CD4-positive, alpha-beta T cell treated with Interleukin-15 for 4 hours (primary cell): ENCODE measurements at places on chromosomes 12 and 14.
A peak's percentile ranks its signal among the peaks of the same experiment; 100 is the strongest.

- DNase-seq: no peak
Observed at GRCh38 chr14:32947792-32948191, 9.1 kb downstream of the NPAS3 start.

GRCh38 chr12:85956081-85956480 is 82.0 kb downstream of the NTS start:
- no peak for DNase-seq

DNA sequence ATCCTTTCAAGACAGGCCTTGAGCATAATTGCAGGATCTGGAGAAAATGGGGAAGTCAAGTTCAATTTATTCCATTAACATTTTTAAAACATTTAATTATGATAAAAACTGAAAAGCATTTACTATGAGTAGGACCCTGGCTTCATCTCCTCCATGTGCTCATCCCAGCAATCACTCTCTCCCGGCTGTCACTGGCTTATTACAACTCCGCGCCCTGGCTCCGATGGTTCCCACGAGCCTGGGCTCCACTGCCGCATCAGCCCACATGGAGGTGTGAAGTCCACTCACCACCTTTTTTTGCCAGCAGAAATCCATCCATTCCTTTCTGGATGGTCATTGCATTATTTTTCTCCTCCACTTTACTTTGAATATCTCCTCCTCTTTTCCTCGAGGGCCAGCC is 194.4 kb downstream of the EMP1 start:
- no peak for DNase-seq

DNA sequence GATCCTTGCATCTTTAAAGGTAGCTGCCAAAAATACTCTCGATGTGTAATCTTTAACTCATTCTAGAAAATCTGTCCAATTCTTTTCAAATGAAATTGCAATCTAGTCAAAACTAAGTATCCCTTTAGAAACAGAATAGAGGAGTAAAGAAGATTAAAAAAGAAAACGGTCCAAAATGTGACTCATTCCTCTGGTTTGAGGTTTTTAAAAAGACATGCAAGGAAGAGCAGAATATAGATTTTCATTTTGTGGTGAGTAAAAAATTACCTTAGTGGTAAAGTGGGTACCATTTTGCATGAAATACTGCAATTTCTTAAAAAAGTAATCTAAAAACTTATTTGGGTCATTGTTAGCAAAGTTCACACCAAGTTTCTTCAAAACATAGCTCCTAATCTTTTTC is 108.4 kb downstream of the BRMS1L start:
- no peak for DNase-seq

DNA sequence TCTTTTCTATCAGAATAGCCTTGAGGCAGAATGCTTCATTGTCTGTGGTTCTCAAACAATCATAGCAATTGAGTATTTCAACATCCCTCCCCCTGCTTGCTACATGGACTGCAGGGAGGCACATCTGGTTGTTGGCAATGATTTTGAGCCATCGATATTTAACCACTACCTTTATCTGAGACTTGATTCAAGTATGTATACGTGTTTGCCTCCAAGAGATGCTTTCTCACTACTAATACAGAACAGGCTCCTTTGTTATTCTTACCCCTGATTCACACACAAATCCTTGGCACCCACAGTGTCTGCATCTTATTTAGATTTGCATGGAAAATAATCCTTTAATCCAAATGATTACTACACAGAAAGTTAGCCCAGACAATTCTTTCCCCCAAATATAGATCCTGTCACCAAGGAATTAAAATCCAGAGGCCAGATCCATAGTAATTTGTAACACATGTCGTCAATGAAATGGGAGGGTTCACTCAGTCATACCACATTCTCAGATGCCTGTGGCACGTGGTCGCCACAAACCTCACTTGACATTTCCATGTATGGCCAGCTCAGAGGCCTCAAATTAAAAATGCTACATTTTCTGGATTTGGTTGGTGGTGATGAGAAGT is 199.3 kb downstream of the ITPR2 start:
- no peak for DNase-seq

GRCh38 chr14:75913183-75913582 is 68.6 kb downstream of the TGFB3 start:
- no peak for DNase-seq

DNA sequence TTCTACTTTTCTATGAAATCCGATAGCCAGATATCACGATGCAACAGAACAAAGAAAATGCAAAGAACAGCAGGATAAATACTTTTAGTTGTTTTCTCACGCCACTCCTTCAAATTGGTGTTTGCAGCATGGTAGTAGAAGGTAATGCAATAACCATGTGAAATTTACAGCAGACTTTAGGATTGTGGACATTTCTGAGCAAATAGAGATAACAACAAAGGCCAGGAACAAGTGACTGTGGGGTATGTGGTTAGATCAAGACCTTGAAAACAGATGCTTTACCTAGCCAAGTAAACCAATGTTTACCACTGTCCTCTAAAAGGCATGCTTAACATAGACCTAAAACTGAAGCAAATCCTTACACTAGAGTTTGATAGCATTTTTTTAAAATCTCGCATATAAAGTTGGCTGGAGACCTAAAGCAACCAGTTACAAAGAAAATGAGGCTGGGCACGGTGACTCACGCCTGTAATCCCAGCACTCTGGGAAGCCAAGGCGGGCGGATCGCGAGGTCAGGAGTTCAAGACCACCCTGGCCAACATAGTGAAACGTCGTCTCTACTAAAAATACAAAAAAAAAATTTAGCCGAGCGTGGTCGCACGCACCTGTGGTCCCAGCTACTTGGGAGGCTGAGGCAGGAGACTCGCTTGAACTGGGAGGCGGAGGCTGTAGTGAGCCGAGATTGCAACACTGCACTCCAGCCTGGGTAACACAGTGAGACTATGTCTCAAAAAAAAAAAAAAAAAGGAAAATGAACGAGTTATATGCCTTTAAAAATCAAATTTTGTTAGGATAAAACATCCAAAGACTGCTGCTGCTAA is 123.2 kb upstream of the FOXN3 start:
- no peak for DNase-seq

DNA sequence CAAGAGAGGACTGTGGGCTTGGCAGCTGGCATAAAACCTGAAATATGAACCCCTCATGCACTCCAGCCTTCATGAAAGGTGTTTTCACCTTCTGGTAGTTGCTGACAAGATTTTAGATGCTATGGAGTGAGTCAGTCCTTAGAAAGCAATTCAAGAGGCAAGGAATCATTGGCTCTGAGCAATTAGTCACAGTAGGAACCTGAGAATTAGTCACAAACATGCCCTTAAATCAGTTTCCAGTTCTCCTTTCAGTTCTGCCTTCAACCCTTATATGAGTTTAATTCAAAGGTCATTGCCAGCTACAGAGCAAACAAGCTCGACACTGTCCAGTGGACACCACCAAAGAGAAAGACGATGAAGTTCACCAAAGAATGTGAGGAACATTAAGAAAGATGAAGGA is 472.3 kb downstream of the GLT1D1 start:
- no peak for DNase-seq

GRCh38 chr12:66662729-66663128 is 16.1 kb downstream of the GRIP1 start:
- no peak for DNase-seq

- no peak for DNase-seq
Observed at GRCh38 chr14:32366986-32367385, 37.9 kb downstream of the AKAP6 start.

GRCh38 chr14:52706724-52707706 is at the start of gene PSMC6:
Gene PSMC6 (plus strand): TSS chr14:52707200. CDS start chr14:52707220, 20 bp downstream.
- peak; percentile 93 for DNase-seq

- DNase-seq: no peak
Observed at GRCh38 chr12:51401020-51401419, 9.8 kb upstream of the GALNT6 start.

GRCh38 chr14:64954491-64955240 is 12.1 kb upstream of the GPX2 start:
- no peak for DNase-seq

DNA sequence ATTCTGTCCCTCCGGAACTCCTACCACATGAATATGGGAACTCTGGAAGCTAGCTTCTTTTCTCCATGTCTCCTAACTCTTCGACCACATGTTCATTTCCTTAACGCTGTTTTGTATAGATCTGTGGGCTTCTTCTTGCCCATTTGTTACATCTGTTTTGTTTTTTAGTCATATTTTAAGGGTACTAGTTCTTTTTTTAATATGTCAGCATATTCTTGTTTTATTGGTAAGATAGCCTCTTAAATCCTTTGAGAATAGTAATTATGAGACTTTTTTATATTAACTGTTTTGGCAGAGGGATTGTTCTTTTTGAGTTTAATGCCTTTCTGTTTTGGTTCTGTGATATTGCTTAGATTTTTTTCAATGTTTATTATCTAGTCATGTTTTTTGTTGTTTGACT is 70.5 kb downstream of the VRK1 start:
- DNase-seq: no peak

GRCh38 chr12:9646794-9647781 is 22.4 kb upstream of the CLEC2D start:
- no peak for DNase-seq

- DNase-seq: no peak
Observed at GRCh38 chr12:131217024-131217586, 263.4 kb downstream of the ADGRD1 start.

- DNase-seq: no peak
Observed at GRCh38 chr12:112616469-112617152, 174.9 kb upstream of the RPH3A start.

DNA sequence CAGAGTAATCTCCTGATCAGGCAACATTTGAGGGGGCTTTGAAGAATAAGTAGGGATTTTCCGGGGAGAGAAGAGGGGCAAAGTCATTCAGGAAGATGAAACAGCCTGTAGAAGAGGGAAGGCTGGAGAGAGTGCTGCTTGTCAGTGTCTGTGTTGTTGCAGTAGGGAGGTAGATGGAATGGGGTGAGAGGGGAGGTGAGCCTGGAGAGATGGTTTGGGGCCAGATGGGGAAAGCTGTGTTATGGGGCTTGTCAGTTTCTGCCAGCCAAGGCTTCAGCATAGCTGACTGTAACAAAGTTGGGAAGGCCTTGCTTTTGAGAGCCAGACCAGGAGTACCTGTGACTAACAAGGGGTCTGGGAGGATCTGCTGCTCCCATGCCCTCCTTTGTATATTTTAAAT is 18.0 kb downstream of the BICD1 start:
- DNase-seq: no peak

- DNase-seq: no peak
Observed at GRCh38 chr12:115491511-115492250, 785.8 kb downstream of the MED13L start.

DNA sequence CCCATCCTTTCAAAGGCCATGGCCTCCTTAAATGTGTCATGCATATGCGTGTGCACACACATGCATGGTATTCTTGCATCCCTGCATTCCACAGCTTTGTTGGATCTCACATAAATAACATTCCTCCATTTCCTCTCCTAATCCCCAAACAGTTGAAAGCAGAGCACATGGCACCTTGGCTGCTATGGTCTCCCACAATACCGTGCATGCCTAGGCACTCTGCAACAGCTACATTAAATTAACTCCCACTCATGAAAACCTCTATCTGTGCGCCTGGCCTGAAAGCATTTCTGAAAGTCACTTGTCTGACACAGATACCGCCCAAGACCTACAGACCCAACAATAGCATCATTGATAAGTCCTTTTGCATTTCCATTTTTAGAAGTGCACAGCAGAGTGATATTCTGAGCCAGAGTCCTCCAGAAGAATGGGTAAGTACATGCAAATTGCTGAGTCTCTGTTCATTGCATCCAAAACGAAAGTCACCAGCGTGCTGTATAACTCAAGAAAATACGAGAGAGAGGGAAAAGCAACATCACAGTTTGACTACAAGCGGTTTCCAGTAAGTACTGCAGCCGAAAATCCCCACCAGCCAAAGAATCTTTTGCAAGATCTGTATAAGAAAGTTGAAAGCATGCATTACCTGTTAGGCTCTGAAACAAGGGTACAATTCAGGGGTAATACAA is 436 bp downstream of the ASB2 start:
- no peak for DNase-seq

DNA sequence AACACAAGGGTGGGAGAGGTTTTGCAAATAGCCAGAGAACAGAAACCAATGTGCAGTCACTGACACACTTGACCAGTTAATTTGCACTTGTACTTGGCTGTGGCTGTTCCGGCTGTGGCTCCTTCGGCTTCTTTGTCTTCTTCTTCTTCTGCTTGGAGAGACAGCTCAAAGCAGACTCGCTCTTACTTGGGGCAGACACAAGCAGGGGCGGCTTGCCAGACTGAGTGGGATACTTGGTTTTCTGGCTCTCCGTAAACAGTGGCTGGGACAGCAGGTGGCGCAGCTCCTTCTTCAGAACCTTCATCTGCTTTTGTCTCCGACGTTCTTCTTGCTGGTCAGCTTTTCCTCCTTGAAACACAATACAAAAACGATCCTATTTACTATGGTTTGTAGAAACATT is 25.0 kb downstream of the OTUB2 start:
- DNase-seq: no peak

DNA sequence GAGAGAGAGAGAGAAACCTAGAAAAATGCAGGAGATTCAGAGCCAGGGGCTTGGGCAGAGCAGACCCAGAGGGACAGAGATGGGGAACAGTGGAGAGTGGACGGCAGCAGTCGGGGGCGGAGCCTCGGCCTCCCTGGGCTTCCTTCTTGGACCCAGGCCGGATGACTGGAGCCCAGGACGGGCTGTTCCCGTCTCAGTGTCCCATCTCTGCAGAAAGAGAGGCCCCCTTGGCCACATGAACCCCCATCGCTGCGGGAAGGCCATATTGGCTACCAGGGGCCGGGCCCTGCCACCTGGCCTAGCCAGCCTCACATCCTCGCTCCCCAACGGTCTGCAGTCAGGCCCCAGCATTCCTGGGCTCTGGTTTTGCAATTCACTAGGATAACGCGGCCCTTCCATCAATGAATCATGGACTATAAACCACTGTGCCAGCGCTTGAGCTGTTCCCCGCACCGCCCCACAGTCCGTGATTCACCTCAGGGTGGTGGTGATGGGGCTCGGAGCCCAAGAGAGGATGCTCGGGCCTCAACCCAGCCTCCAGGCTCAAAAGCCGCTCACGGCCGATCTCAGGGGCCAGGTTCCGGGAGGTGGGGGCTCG is 116.5 kb downstream of the RFLNA start:
- DNase-seq: no peak

- no peak for DNase-seq
Observed at GRCh38 chr14:69860221-69860620, 19.0 kb upstream of the SMOC1 start.

- peak; percentile 31 for DNase-seq
Observed at GRCh38 chr12:11814374-11814773, 164.9 kb downstream of the ETV6 start.

- DNase-seq: peak; percentile 4
Observed at GRCh38 chr12:94725375-94726168, 75.2 kb upstream of the TMCC3 start.
